AG04450 (cell line): ENCODE measurements at places on chromosomes 5 and 9. TPM values are rescaled to one million over a fixed set of nuclear protein-coding genes. Genes with fewer than 3 reads are reported as not detected.
A peak's percentile ranks its signal among the peaks of the same experiment; 100 is the strongest.

DNA sequence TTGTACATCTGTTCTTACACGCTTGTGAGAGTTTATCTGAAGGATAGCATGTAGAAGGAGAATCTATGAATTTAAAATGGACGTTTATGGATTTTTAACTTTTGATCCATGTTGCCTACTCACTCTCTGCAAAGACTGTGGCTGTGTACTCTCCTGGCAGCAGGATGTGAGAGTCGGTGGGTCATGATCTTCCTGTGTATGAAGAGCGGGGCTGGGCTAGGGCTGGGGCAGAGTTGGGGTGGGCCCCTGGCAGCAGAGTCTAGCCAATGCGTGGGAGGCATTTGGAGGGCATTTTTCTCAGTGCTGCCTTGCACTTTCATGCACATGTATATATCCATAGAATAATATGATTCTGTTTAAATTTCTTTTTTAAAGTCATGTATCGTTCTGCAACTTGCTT is 24.0 kb upstream of the DAB2IP start:
- DNase-seq = no peak

DNA sequence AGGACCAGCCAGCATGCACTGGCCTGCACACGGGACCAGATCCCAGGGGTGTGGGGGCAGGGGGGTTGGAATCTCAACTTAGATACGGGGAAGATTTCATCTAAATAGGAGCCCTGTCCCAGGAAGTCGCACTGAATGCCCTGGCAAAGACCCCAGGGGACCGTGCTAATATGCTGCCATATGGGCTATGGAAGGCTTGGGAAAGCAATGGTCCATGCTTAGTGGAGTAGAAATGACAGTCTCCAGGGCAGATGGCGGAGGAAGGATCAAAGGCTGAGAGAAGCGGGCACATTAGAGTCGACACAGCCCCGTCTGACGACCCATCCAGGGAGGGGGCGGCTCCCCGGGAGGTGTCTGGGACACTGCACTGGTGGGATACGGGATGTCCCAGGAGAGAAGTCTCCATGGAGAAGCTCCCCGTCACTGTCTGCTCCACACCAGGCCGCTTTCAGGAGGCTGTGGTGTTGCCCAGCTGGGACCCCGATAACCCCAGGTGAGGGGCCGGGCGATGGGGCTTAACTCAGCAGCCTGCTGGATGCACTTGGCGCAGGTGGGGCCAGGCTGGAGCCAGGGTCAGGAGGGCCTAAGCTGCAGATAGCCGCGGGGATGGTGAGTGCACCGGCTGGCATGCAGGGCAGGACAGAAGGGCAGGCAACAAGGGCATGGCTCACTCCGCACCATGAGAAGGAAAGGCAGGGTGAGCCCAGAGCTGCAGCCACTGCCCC is 377.7 kb upstream of the IRX1 start:
- no peak for DNase-seq

GRCh38 chr5:173143567-173143966 is 764 bp upstream of the BNIP1 start:
- DNase-seq = no peak

DNA sequence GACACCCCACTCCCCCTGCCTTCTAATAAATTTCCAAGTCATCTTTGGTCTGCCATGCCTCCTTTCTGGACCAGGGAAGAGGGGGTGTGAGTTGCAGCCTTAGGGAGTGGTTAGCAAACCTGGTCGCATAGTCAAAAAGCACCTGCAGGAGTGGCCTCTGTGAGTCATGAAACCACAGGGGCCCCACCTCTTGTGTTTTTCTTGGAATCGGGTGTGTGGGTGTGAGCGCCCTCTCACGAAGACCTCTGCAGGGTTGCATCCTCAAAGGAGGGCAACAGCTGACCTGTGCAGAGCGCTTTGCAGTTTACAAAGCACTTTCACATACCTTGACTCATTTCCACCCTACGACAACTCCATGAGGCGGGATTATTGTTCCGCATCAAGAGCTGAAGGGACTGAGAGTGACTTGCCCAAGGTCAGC is 36.8 kb upstream of the TEX48 start:
- DNase-seq = no peak

DNA sequence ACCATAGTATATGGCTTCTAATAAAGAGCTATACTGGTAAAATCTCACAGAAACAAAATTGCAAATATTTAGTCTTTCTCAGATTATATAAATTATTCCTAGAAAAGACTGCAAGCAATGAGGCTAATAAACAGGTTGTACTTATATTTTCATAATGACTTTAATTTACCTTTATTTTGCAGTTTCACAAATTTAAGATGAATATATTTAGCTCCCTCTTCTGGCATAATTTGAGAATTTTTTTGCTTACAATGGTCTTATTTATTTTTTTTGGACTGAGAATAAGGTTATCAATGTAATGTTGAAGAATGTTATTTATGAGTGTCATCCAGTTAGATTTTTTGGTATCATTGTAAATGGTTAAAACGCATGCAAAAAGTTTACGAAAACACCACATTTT is 56.7 kb downstream of the PIK3R1 start:
- DNase-seq = no peak

GRCh38 chr9:107874137-107874536 is 384.6 kb upstream of the KLF4 start:
- no peak for DNase-seq

DNA sequence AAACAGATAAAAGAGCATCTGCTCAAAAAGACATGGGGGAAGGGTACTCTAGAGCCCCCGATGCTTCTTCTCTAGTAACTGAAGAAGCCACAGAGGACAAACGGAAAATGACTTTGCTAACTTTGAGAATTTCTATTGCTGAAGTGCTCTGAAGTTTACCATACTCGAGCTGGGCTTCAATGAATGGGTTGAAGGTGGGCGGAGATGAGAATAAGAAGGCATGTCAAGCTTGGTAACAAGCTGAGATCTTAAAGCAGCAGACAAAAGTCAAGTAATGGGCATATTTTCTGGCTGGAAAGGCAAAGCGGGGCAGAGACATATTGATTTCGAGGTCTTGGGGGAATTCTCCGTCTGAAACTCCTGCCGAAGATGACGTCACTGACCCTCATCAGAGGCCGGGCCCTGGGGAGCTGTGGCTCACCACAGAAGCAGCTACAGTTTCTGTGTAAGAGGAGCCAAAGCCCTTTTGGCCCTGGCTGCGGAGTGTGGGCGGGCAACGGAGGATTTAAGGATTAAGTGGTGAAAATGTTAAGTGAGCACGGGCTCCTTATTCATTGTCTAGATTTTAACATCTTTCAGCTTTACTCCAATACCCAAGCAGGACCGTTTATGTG is 115.8 kb upstream of the SLIT3 start:
- no peak for DNase-seq

GRCh38 chr9:132892400-132892799 is 13.7 kb downstream of the SPACA9 start:
- DNase-seq = no peak

DNA sequence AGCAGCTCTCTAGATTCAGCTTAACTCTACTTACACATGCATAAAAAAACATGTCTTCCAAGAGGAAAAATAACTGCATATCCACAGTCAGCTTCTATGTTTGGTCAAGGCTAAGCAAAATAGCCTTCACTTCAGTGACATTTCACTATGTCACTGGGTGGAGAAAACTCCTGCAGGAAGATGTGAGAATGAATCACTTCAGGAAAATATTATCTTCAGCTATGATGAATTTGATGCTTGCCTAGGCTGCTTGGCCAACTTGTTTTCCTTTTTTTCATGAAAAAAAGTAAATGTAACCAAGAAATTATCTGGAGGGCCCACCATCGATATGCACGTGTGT is 143.0 kb upstream of the ZNF608 start:
- DNase-seq = no peak

GRCh38 chr5:118095115-118095514 is 893.2 kb downstream of the DTWD2 start:
- no peak for DNase-seq

GRCh38 chr9:79395228-79395627 is 176.5 kb upstream of the TLE4 start:
- no peak for DNase-seq

DNA sequence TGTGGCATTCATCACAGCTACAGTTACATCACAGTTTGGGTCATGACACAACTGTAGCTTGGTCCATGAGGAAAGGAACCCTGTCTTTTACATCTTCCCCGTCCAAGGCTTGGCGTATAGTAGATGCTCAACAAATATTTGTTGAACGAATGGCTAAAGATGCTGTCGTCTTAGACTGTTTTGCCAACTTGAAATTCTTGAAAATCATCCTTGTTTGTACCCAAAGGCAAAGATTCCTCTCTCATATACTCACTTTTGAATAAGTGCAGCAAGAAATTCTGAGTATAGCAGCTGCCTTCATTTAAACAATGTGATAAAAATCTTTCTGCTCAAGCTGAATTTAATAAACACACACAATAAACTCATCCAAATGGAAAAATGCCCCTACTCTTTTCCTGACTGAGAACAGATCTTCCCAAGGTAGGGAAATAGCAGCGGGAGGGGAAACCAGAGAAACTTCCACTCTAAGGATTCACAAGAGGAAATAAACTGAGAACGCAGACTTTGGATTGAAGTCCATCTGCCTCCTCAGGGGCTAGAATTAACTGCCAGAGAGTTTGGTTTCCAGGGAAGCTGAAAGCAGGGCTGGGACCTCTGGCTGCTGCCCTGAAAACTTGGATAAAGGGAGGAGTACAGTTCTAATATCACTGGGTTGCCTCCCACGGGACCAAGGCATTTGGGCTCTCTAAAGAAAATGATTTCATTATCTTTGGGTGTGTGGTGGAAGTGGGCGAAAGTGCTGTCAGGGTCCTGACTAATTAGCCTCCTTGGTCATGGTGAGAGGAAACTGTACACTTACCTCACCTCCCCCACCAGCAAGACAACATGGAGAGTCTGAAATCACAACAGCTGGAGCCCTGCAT is 99.1 kb downstream of the DPYSL3 start:
- DNase-seq = no peak

GRCh38 chr9:14158916-14159315 is 155.0 kb downstream of the NFIB start:
- DNase-seq = no peak

GRCh38 chr9:30507166-30507565 is 1877.3 kb upstream of the ACO1 start:
- no peak for DNase-seq

- no peak for DNase-seq
Measured at GRCh38 chr5:80959768-80960442, at the start of gene RASGRF2. Gene RASGRF2, plus strand, starts transcription at chr5:80960363. Its CDS starts 376 bp downstream, at chr5:80960739.

DNA sequence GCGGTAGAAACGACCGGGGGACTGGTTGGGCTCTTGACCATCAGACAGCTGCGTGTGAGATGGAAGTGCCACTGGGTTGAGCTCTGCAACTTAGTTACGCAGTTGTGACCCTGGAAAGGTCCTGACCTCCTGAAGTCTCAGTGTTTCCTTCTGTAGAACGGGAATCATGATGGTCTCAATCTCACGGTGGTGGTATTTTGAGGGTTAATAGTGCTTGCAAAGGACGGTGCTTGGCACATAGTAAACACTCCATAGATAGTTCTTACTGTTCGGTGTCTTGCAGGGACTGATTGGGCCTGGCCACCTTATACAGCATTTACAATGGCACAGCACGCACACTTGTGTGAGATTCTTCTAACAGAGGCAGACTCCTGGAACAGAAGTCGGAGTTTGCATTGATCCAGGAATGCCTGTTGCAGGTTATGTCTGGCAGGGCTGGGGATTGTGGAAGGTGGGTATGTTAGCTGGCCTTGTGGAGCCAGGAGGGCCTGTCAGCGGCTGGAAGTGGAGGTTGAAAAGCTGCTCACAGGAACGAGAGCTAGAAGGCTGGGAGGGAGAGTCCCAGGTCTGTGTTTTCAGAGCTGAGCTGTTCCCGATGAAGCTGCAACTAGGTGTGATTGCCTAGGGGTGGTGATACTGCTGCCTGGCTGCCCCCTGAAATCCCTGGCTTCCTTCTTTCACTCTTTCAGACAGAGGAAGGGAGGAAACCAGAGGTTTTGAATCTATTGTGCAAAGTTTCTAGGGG is 962 bp upstream of the TXN start:
- DNase-seq = no peak

DNA sequence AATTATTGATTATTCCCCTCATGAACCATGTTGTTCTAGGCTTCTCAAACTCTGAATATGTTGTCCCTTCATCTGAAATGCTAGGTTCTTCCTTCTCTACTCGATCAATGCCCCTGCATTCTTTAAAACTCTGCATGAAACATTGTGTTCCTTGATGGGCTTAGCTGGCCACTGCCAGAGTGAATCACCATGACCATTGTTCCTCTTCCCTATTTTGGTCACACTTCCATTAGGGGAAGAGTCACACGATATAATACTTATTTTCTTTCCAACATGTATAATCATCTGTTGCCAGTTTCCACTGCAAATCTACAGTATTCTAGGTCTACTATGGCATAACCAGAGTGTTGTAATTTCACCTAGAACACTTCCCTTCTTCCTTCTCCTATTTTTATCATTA is 247.9 kb downstream of the TRPM3 start:
- no peak for DNase-seq

- no peak for DNase-seq
Measured at GRCh38 chr5:40780199-40780598, 18.0 kb downstream of the PRKAA1 start.

GRCh38 chr9:1458503-1458902 is 408.3 kb downstream of the DMRT2 start:
- DNase-seq = no peak

GRCh38 chr9:38026021-38026809 is 42.8 kb downstream of the SHB start:
- peak; percentile 91 for DNase-seq

- no peak for DNase-seq
Measured at GRCh38 chr5:84131372-84131771, 253.3 kb downstream of the EDIL3 start.

DNA sequence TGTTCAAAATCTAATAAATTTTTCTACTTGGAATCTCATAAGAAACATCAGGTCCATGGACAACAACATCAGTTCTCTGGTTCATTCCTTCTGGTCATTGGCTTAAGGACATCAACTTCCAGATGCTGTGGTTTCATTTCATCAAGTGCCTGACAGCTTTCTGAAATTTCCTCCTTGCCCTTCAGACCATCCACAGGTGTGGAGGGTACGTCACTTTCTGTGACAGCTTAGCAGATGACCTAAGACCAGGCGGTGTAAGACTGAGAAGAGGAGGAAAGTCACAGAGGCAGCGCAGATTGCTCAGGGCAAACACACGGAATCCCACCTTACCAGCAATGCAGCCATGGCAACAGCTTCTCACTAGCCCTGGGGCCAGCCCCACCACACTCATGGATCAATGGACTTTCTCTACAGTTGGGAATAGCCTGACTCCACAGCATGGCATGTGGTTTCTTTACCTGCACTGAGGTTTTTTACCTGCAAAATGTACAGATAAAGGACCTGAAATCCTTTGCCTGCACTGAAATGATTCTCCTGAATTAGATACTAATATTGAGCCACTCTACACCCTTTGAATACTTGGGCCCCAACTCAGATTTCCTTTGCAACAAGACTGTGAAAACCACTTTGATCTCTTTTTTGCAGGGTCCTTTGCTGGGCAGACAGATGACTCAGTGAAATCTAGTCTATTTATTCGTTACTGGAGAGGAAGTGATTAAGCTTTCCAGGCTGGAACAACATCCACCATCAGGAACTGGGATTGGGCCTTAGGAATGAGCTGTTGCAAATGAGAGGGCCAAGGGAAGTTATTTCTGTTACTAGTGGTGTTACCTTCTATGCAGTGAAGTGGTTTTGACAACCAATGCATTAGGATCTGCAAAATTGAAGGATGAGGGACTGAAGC is 26.9 kb downstream of the TICAM2 start:
- peak; percentile 42 for DNase-seq

NUTM2G gene
- not detected in 2 replicates for polyA plus RNA-seq

IFNB1 gene
- not detected in 2 replicates for polyA plus RNA-seq

FOXI1 gene
- polyA plus RNA-seq = not detected in 2 replicates

PCDHB16 gene
- 0.45 and 0.66 TPM in 2 replicates for polyA plus RNA-seq
